ENCODE measurements at places on chromosomes 5 and 9.

GRCh38 chr9:18605766-18606180, 131.8 kb downstream of the ADAMTSL1 start:
- DNase-seq: no peak

DNA sequence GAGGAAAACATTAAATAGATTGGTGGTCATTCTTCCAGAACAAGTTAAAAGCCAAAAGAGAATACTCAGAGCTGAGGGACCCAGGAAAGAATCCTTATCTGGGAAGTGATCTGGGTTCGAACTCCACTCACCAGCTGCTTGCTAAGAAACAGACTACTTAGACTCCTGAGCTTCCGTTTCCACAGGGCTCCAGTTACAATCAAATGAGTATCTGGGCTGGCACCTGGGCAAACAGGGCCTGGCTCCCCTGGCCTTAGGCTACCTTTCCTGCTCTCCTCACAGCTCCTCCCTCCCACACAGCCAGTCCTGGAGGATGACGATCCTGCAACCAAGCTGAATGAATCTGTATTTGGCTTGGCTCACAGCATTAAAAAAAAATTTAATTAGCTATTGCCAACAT, 2.5 kb downstream of the MAPK9 start:
- DNase-seq: no peak

- no peak for DNase-seq
Measured at GRCh38 chr9:107710953-107711352, 221.4 kb upstream of the KLF4 start.

DNA sequence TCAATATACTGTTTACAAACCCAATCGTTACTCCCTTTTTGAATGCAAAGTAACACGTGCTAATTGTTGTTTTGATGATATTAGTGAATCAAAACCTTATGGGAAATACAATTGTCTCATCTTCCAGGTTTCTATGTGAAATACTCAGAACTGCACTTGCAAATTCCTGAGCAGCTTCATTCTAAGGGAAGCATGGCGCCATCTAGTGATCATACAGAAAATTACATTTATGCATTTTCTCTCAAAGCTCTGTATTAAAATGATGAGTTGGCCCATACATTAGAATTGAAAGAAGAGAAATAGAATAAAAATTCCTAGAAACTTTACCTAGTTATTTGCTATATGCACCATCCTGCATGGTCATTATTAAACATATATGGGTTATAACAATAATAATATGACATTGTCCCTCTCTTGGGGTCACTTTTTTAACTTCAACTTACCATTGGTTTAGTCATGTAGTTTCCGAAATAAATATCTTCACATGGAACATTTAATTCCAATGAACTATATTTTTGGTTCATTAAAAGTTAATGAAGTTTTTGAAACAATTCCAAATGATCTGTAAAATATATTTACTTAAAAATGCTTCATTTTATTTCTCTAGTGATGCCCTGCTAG, 220.0 kb downstream of the PDE4D start:
- DNase-seq: peak; percentile 4

Measured in hepatic stellate cell (primary cell).